ENCODE measurements at places on chromosomes 1 and 21.

GRCh38 chr1:239792157-239792556, 299.5 kb upstream of the FMN2 start:
- H3K36me3 ChIP-seq: no peaks in the 10 kb centered on the region
- no peak overlapping the region for H3K27ac ChIP-seq
- no peak for DNase-seq

GRCh38 chr1:196538473-196538872, 69.8 kb downstream of the KCNT2 start:
- no peaks in the 10 kb centered on the region for H3K36me3 ChIP-seq
- no peaks in the 10 kb centered on the region for H3K4me1 ChIP-seq
- DNase-seq: no peak
- no peaks in the 10 kb centered on the region for H3K27me3 ChIP-seq

DNA sequence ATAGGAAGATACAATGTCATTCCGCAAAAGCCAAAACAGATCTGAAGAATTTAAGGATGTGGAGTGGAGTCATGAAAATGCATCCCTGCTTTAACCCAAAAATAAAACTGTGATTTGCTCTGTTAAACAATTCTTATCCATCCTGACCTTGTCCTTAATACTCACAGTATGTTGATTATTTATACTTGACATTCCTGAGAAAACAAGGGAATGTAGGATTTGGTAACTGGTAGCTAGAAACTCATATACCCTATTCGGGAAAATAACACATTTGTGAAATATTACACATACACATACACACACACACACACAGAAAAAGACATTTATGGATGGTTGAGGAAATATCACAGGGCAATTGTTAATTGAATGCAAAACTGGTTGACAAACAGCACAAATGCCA, 80.2 kb downstream of the FMN2 start:
- H3K27me3 ChIP-seq: peaks cover 9% of the 10 kb centered on the region
- no peak overlapping the region for H3K4me3 ChIP-seq
- H3K4me1 ChIP-seq: no peaks in the 10 kb centered on the region
- no peak for DNase-seq

GRCh38 chr1:86765073-86765472, 60.7 kb downstream of the SH3GLB1 start:
- peaks cover 29% of the 10 kb centered on the region for H3K27me3 ChIP-seq
- H3K27ac ChIP-seq: no peak overlapping the region
- no peak overlapping the region for H3K4me3 ChIP-seq
- no peaks in the 10 kb centered on the region for H3K4me1 ChIP-seq
- DNase-seq: no peak

GRCh38 chr1:149986486-149987296, 23.8 kb downstream of the OTUD7B start:
- H3K4me3 ChIP-seq: no peak overlapping the region
- H3K36me3 ChIP-seq: peaks cover 6% of the 10 kb centered on the region

DNA sequence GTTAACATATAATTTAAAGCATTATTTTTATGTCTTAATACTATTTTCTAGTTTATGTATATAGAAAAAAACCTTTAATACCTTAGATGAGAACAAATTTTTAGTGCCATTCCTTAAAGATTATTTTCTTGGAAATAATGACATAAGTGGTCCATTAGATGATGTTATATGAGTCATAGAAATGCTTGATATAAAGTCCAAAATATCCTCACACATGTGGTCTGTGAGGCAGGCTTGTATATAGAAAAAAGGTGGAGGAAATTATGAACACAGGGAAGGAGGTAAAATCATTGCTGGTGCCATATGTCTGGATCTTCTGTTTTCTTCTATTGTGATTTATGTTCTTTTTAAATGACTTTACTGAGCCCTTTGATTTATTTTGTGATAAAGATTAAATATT, 79.3 kb downstream of the MAP3K7CL start:
- H3K4me1 ChIP-seq: no peaks in the 10 kb centered on the region
- no peak for DNase-seq
- no peaks in the 10 kb centered on the region for H3K36me3 ChIP-seq
- no peak overlapping the region for H3K27ac ChIP-seq
- H3K27me3 ChIP-seq: no peaks in the 10 kb centered on the region

- no peak overlapping the region for H3K27ac ChIP-seq
- H3K4me1 ChIP-seq: peaks cover 6% of the 10 kb centered on the region
- peaks cover 32% of the 10 kb centered on the region for H3K27me3 ChIP-seq
- no peak overlapping the region for H3K4me3 ChIP-seq
Observed at GRCh38 chr1:109891930-109892329, 18.7 kb upstream of the CSF1 start.

GRCh38 chr1:921011-921837, 2.5 kb upstream of the SAMD11 start:
- no peaks in the 10 kb centered on the region for H3K36me3 ChIP-seq
- peak overlapping the region; percentile 49 for H3K4me3 ChIP-seq
- peaks cover 12% of the 10 kb centered on the region for H3K4me1 ChIP-seq
- H3K27ac ChIP-seq: no peak overlapping the region

GRCh38 chr1:53505401-53505800, 46.2 kb downstream of the DMRTB1 start:
- H3K36me3 ChIP-seq: no peaks in the 10 kb centered on the region
- no peaks in the 10 kb centered on the region for H3K4me1 ChIP-seq
- no peak overlapping the region for H3K4me3 ChIP-seq
- no peaks in the 10 kb centered on the region for H3K27me3 ChIP-seq
- DNase-seq: no peak
- no peak overlapping the region for H3K27ac ChIP-seq

DNA sequence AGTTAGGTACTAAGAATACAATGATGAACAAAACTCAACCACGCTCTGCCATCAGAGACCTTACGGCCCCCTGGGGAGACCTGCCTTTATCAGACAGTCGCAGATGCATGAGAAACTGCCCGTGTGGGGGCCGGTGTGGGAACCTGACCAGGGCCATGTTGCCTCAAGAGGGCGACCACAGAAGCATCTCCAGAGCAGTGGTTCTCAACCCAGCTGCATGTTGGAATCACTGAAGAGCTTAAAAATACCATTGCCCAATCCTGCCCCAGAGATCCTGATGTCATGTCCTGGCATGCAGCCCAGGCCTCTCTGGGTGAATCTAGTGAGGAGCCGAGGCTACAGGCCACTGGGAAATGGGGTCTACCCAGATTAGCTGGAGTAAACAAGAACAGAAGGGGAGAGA, 108.7 kb downstream of the PRDM2 start:
- H3K27ac ChIP-seq: peak overlapping the region; percentile 17
- no peaks in the 10 kb centered on the region for H3K27me3 ChIP-seq
- DNase-seq: peak; percentile 50
- no peaks in the 10 kb centered on the region for H3K36me3 ChIP-seq

- no peak for DNase-seq
- H3K4me1 ChIP-seq: no peaks in the 10 kb centered on the region
- H3K4me3 ChIP-seq: no peak overlapping the region
Observed at GRCh38 chr1:220841293-220841692, 38.0 kb upstream of the HLX start.

DNA sequence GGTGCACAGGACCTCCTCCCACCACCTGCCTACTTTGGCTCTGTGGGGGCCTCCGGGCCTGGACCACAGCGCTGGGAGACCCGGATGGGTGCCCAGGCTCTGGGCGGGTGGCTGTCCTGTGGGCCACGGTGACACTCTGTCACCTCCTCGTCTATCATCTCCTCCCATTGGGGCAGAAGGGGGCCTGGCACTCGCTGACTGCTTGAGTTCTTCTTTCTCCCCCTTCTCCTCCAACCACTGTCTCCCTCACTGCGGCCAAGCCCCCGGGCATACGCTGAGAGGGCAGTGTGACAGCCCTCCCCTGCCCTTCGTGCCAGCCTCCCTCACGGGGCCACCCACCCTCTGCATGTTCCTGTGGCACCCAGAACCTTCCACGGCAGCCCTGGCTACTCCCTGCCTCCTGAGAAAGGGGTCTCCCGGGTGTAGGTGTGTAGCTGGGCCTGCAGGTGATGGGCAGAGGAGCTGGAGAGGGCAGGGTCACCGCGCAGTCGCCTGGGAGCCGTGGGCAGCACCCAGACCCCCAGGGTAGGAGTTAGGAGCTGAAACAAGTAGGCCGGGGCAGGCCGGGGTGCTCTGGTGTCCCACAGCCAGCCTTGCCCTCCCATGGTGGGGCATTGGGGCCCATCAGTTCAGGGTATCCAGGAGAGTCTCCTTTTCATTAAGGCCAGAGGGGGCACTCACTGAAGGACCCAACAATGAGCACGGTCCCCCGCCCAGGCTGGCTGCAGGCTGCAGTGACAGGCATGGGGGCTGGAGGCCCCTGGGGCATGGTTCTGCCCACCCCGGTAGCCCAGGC, 9.2 kb upstream of the ARF1 start:
- H3K36me3 ChIP-seq: no peaks in the 10 kb centered on the region
- H3K4me3 ChIP-seq: no peak overlapping the region
- DNase-seq: no peak
- no peak overlapping the region for H3K27ac ChIP-seq
- H3K4me1 ChIP-seq: peaks cover 8% of the 10 kb centered on the region

DNA sequence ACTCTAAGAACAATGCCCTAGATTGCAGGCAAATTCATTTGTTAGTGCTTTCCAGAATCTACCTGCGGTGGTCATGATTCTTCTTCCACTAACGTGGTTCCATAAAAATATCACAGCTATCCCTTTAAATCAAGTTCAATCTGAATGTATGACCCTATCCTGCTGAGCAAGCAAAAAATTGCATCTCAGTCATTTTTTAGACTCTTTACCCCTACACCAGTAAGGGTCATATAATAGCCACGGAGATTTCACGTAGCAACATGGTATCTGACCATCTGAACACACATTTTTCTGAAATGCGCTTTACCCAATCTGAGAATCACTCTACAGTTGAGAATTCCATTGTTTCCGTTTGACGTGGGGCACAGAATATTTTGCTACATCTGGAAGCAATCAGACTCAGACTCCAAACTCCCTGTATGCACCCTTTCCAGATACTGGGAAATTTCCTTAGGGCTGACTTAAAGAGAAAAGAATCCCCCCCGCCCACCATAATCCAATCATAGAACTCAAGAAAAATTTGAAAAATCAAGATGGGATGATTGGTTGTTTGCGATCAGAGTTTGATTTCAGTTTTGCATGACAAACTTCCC, 699.2 kb upstream of the ZP4 start:
- H3K27ac ChIP-seq: no peak overlapping the region
- H3K4me3 ChIP-seq: no peak overlapping the region
- H3K27me3 ChIP-seq: no peaks in the 10 kb centered on the region
- H3K36me3 ChIP-seq: no peaks in the 10 kb centered on the region
- no peaks in the 10 kb centered on the region for H3K4me1 ChIP-seq
- no peak for DNase-seq

DNA sequence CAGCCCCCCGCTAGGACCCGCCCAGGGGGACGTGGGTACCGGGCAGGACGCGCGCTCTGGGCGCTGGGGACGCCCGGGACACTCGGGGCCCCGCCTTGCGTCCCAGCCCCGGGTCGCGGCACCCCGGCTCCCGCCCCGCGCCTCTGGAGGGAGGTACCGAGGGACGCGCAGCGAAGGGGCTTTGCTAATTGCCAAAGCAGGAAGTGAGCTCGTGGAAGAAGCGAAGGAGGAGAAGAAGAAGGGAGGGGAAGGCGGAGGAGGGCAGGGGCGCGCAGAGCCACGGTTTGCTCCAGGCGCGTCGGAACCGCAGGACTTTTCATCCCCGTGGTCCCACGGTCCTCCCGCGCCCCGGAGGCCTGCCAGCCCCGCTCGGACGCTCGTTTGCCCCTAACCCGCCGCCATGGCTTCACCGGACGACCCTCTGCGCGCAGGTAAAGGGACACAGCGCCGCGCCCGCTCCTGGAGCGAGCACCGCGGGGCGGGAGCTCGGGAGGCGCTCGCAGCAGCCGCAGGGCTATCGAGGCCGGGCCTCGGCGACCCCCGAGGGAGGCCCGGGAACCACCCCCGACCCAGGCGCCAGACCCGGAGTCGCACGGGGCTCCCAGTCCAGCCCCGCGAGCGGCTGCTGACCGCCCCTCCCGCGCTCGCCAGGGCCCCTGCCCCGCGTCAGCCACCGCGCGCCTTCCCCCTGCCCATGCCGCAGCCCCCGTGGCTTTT, 1.3 kb downstream of the EDARADD start:
- H3K36me3 ChIP-seq: no peaks in the 10 kb centered on the region
- H3K27me3 ChIP-seq: peaks cover 10% of the 10 kb centered on the region
- peak overlapping the region; percentile 93 for H3K4me3 ChIP-seq
- peaks cover 18% of the 10 kb centered on the region for H3K4me1 ChIP-seq
- DNase-seq: no peak
- peak overlapping the region; percentile 80 for H3K27ac ChIP-seq

- peak; percentile 0 for DNase-seq
- H3K36me3 ChIP-seq: no peaks in the 10 kb centered on the region
- H3K4me1 ChIP-seq: peaks cover 7% of the 10 kb centered on the region
- no peak overlapping the region for H3K27ac ChIP-seq
- no peak overlapping the region for H3K4me3 ChIP-seq
Observed at GRCh38 chr1:17207046-17207445, 2.1 kb downstream of the PADI1 start.

DNA sequence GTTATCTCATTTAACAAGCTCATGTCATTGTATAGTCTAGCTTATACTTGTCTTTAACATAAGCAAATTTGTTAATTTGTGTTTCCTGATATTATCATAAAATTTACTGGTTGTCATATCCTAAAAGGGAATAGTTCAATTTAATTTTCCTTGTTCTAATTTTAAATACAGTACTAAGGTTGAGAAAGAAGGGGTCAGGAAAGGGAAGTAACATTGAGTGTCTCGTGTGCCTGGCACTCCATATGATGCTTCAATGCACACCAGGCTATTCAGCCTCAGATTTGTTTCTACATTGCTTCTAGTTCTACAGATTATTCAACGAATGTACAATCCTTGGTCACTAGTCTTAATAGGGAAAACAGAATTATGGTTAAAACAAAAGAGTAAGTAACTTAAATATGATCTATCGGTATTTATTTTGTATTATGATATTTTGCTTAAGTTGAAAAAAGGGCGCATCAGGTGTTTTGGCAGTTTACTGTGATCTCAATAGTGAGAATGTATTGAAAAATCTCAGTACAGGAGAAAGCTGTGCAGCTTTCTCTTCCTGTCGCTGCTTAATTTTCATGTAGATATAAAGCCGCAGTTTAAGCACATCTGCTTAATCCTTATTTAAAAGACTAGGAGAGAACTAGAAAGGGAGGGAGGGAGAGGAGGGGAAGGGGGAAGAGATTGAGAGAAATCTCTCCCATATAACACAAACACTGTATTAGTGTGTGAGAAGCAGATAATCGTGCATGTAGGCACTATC, 13.0 kb downstream of the PTPRC start:
- H3K4me1 ChIP-seq: peaks cover 72% of the 10 kb centered on the region
- H3K4me3 ChIP-seq: peak overlapping the region; percentile 81
- H3K27me3 ChIP-seq: no peaks in the 10 kb centered on the region
- no peak for DNase-seq

- no peaks in the 10 kb centered on the region for H3K36me3 ChIP-seq
- no peak for DNase-seq
- no peak overlapping the region for H3K4me3 ChIP-seq
- no peak overlapping the region for H3K27ac ChIP-seq
- H3K27me3 ChIP-seq: peaks cover 33% of the 10 kb centered on the region
Observed at GRCh38 chr1:90809996-90810395, 92.9 kb upstream of the BARHL2 start.
